Stimulated activated CD8-positive, alpha-beta memory T cell treated with anti-CD3 and anti-CD28 coated beads, Interleukin-7, amount 100 ng/mL, for 1 hour (primary cell): ENCODE measurements at places on chromosomes 2 and 18.

DNA sequence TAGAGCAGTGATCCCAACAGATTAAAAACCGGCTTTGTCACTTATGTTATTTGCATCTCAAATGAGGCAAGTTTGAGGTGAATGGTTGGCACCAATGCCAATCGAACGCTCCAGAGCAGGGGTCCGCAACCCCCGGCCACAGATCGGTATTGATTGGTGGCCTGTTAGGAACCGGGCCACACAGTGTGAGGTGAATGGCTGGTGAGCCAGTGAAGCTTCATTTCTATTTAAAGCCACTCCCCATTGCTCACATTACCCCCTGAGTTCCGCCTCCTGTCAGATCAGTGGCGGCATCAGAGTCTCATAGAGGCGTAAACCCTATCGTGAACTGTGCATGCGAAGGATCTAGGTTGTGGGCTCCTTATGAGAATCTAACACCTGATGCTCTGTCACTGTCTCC, 132.0 kb downstream of the TMEM182 start:
- DNase-seq: no peak

GRCh38 chr2:37873229-37873628, 51.9 kb upstream of the RMDN2 start:
- DNase-seq: no peak

DNA sequence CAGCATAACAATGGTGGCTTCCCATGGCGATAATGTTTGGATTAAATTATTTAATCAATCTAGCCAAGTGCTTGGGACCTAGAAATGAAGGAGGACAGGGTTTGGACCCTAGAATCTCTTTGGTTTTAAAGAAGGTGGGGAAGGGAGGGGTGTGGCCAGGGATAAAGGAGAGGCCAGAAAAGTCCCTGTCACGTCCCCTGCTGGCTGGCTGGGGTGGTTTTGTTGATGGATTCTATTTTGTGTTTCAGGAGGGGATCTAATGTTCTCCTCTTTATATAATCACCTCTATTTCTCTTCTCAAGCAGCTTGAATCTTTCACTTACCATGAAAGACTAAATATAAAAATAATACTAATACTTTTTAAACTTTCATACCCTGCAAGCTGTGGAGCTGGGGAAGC, 52.6 kb upstream of the GALR1 start:
- DNase-seq: no peak

GRCh38 chr2:65576861-65577601, 144.6 kb upstream of the SPRED2 start:
- no peak for DNase-seq

DNA sequence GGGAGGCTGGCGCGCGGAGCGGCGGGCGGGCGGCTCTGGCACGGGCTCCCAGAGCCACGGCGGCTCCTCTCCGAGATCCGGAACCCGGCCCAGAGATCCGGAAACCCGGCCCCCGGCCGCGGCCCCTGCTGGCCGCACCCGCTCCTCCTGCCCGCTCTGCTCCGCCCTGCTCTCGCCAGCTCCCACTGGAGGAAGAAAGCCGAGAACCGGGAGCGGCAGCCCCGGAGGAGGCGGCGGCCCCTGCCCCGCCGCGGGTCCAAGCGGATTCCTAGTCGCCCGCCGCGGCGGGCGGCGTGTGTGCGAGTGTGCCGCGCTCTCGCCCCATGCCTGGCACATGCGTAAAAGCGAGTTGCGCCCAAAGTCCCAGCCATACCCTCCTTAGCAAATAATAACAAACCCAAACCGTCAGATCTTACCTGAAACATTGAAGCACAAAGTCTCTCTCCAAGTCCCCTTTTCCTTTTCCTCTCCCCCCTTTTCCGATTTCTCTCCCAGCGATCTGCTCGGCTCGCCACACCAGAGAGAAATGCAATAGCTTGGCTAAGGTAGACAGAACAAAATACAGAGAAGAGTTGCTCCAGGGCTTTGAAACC, 108.7 kb upstream of the KCTD1 start:
- DNase-seq: no peak
